IPS-NIHi11 (cell line): ENCODE measurements at places on chromosomes 11 and 22.

DNA sequence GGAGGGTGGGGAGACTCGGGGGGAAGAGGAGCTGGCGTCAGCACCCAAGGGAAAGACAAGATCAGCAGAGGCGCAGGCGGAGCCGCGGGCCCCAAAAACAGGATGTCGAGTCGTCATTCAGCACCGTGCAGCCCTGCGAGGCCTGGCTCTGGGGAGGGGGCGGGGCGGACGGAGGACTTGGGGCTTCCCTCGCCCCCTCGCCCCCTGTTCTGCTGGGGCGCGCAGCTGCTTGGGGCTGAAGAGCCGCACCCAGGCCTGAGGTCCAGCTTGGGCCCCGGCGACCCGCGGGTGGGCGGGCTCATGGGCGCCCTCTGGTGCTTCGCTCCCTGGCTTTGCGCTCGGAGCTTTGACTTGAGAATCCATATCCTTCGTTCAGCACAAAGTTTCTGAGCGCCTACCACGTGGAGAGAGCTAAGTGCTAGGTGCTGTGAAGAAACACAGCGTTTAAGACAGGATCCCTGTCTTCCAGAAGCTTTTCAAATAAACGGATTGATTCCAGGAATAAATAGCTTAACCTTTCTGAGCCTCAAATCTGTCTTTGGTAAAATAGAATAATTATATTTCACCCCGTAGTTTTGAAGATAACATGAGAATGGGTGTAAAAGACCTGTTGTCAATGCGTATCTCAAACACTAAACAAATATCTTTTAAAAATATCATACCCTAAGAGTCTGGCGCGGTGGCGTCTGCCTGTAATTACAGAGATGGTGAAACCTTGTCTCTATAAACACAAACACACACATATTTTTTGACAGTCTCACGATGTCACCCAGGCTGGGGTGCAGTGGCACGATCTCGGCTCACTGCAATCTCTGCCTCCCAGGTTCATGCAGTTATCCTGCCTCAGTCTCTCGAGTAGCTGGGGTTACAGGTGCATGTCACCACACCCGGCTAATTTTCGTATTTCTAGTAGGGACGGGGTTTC, 929 bp upstream of the RHOG start:
- DNase-seq, result peak; percentile 80

DNA sequence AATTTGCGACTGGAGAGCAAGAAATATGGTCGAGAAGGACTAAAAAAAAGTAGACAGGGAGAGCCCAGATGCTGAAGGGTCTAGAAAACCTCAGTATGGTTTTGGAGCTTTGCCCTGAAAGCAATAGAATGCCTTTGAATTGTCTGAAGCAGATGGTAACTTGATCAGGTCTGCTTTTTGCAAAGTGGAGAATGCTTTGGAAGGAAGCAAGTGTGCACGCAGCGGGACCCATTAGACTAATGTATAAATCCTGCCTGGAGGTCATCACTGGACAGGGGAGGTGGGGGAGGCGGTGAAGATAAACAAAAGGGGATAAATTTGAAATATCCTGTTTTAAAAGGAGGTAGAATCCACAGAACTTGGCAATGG, 757 bp upstream of the HINFP start:
- DNase-seq, result no peak

DNA sequence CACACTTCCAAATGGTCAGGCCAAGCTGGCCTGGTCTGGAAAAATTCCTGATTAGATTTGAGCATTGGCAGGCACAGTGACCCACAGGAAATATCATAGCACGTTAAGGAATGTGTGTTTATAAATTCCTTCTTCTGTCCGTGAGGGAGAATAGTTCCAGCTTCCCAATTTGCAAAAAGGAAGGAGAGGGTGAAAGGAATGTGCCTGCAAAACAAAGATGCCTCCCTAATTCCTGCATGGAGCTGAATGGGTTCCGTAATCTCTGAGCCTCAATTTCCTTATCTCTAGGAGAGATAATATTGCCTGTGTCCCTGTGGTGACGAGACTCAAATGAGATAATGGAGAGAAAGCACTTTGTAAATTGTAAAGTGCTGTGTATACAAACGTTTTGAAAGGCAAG, 105.1 kb downstream of the FEZ1 start:
- DNase-seq, result no peak

GRCh38 chr11:131064373-131064991, 148.2 kb upstream of the SNX19 start:
- peak; percentile 90 for DNase-seq

DNA sequence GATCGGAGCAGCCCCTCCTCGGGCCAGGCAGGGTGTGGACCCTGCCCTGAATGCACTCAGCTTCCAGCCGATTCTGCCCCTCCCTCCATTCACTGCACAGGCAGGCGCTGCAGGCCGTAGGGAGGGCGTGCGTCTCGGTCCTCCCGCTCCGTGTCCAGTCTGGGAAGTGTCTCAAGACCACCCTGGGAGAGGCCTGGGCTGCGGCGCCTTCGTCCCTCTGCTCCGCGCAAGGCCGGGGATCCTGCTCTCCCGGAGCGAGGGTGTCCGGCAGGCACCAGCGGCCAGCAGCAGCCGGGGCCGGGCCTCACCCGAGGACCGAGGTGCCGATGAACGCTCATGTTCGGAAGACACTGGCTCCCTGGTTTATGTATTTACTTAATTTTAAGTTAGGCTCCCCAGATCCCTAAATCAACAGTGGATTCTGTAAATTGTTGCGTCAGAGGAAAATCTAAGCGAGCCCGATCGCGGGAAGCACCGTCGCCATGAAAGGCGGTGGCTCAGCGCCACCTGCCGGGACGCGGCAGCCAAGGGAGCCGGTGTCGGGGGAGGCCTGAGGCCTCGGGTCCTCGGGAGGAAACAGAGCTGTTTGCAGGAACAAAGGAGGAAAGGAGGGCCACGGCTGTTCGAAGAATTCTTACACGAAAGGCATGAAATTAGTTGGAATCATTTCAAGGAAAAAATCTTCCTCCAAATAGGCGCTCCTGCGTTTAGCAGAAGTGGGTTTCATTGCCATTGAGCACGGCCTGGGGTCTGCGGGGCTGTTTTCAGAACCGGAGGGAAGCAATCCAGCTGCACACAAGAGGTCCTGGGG, 195.3 kb downstream of the BRD1 start:
- peak; percentile 99 for DNase-seq

- no peak for DNase-seq
Observed at GRCh38 chr22:44449061-44449682, 48.9 kb downstream of the RTL6 start.

GRCh38 chr11:125207866-125208425, 43.4 kb downstream of the PKNOX2 start:
- DNase-seq, result no peak

- DNase-seq, result no peak
Observed at GRCh38 chr11:93589347-93589746, 46.2 kb upstream of the SMCO4 start.

DNA sequence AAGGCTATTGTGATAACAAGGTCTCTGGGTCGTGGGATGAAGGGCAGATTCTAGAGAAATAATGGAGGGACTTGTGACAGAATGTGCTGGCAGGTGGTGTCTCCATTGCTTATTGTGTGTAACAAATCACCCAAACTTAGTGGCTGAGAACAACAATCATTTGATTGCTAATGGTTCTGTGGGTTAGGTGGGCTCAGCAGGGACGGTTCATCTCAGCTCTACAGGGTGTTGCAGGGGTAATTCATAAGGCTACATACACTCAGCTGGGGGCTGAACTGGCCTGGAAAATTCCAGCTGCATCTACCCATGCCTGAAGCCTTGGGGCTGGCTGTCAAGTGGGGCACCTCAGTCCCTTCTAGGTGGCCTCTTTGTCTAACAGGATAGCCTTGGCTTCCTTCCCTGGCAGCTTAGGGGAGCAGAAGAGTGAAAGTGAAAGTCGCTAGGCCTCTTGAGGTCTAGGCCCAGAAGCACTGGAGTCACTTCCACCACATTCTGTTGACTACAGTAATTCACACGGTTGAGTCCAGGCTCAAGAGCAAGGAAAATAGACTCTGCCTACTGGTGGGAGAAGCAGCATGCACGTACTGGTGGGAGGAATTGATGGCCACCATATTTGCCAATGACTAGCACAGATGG, 308.9 kb downstream of the MN1 start:
- DNase-seq, result no peak

- DNase-seq, result no peak
Observed at GRCh38 chr11:2414616-2415015, 14.1 kb downstream of the TSSC4 start.

GRCh38 chr11:12331239-12331874, 46.0 kb upstream of the PARVA start:
- DNase-seq, result peak; percentile 77

DNA sequence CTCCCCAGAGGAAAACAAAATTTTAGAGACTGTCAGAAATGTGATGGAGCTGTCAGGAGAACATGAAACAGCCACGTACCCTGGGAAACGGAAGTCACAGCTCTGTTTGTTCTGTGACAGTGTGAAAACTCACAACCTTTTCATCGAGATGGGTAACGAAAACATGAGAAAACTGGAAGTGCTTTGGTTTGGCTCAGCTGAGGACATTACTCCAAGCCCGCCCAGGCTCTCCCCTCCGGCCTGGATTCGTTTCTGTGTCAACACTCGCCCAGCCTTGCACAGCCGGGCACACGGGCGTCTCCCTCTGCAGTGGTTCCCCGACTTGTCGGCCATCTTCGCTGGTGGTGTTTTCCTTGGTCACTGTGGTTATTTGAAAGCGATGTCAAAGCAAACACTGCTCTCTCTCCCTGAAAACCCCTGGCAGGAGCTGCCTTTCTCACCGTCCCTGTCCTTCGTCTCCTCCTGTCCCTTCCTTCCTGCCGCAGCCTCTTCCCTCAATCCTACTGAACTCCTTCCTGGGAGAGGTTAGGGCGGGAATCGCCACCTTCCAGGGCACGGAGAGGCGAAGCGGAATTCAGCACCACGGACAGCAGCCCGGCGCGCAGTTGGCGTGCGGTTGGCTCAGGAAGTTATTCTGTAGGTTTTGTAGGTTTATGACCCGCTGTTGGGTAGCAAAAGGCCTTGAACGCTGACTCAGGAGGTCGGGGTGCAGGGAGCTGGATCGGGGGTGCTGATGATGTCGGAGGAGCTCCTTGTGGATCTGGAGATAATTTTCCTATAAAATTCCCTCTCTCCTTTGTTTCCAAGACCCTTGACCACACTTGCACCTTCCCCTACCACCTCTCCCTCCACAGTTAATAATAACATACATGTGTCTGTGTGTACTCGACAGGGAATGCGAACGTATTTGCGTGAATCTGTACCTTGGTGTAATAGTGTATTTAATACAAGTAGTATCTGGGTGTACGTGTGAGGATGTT, 13.1 kb upstream of the RPS19BP1 start:
- peak; percentile 84 for DNase-seq

DNA sequence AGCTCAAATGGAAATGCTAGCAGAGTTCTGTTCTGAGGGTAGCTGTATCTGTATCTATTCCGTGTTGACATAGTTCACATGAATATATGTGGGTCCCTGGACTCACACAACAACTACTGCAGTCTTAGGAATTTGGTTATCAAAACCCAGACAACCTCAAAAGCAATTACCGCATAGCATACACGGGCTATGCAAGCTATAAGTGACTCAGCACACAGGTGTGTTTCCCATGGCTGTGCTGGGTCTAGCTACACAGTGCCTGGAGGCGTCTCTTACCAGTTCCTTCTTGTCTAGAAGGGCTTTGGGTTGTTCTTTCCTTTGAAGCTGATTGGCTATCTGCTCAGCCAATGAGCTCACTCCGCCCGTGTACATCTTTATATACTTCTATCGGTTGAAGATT, 98.2 kb upstream of the BID start:
- no peak for DNase-seq

- DNase-seq, result no peak
Observed at GRCh38 chr11:74866557-74866956, 82.3 kb downstream of the XRRA1 start.

GRCh38 chr11:96228473-96228891, 114.5 kb downstream of the MAML2 start:
- DNase-seq, result no peak

DNA sequence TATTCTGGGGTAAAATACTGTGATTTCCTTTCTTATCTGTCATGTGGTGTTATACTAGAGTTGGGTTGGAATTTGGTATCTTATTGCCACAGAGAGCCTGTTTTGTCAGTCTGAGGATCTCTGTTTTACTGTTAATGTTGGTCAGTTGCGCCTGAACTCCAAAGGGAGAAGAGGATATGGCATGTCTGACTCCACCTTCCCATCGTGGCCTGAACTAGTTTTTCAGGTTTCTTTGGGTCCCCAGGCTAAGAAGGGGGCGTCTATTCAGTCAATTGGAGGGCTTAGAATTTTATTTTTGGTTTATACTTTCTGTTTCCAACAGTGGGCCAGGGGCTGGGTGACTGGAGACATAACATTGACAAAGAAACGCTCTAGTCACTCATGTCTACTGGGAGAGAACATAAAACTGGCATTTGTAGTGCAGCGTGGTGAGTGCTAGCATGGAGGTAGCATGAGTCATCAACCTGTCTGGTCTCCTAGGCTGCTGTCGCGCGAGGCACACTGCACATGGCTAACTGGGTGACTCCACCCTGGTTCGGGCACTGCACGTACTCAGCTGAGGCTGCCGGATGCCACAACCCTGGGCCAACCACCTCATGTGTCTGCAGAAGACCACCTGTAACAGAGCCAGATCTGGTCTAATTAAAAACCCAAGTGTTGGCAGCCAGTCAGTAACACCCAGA, 120.1 kb upstream of the OR9Q1 start:
- DNase-seq, result peak; percentile 30

GRCh38 chr11:88478136-88478815, 140.7 kb upstream of the CTSC start:
- no peak for DNase-seq

GRCh38 chr22:25494774-25495173, 69.7 kb upstream of the GRK3 start:
- DNase-seq, result no peak

GRCh38 chr11:91630916-91631673, 593.5 kb upstream of the FAT3 start:
- DNase-seq, result no peak

- DNase-seq, result no peak
Observed at GRCh38 chr11:68357568-68357967, 45.2 kb downstream of the LRP5 start.
